T-helper 17 cell (primary cell): ENCODE measurements at places on chromosomes 7 and 10.

- no peak for DNase-seq
Observed at GRCh38 chr7:17369691-17370426, 71.4 kb downstream of the AHR start.

- no peak for DNase-seq
Observed at GRCh38 chr10:22491480-22491879, 146.2 kb downstream of the SPAG6 start.

GRCh38 chr7:148987751-148988512, 40.4 kb downstream of the PDIA4 start:
- no peak for DNase-seq

DNA sequence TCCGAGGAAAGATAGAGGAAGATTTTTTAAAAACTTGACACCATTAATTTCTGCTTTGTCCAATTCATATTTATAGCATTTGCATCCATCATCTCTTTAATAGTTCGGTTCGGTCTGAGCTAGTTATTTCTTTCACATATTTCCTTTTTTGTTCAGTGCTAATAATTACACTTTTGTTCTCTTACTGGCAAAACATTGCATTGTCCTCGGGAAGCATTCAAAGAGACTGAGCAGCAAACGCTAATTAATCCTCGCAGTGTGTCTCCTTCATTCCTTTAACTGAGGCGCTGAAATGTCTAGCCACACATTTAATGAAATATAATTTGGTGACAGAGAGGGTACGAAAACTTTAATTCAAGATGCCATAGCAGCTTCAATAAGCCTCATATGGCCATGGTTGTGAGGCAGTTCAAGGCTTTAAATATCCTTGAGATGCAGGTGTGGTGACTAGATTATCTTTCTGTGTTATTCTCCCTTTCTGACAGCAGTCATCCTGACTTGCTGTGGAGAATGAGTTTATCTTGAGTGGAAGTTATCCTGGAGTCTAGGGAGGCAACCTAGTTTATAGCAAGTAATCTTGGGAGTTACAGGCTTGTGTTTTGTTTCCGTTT, 431.4 kb downstream of the SDK1 start:
- DNase-seq: no peak

DNA sequence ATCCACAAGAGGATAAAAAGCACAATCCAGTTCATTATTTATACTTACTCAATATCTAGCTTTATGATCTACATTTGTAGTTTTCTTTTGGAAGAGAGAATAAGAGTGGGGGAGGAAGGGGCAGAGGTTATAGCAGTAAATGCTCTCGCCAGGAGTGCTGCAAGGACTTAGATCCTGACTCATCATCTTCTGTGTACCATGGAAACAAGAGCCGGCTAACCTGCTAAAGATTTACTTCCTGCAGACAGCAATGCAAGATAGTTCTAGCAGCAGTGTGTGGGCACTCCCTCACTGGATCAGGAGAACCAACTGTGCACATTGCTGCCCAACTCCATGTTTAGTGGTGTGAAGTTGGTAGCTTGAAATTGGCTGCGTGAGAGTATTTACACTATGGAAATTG, 47.7 kb upstream of the TRIL start:
- no peak for DNase-seq

DNA sequence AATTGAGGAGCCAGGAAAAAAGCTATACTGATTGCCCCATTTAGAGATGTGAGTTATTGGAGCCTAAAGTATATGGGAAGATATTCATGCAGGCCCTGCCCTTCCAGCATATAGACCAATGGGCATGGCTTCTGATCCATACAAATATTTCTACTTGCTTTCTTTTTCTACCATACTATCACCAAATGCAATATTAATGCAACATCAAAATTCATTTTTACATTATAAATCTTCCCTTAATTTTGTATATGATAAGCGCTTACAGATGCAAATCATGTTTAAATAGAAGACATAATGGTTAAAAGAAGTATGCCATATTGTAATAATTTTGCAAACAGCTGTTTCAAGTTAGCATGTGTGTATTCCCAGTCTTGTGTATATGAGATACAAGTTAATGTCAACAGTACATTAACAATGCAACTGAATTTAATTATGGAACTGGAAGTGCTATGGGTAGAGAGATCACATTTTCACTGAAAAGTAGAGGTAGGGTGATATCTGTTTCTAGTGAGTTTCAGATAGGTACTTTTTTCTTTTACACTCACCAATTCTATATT, 24.6 kb upstream of the WNT16 start:
- no peak for DNase-seq

GRCh38 chr10:96588616-96589419, 2.0 kb upstream of the TM9SF3 start:
- no peak for DNase-seq

DNA sequence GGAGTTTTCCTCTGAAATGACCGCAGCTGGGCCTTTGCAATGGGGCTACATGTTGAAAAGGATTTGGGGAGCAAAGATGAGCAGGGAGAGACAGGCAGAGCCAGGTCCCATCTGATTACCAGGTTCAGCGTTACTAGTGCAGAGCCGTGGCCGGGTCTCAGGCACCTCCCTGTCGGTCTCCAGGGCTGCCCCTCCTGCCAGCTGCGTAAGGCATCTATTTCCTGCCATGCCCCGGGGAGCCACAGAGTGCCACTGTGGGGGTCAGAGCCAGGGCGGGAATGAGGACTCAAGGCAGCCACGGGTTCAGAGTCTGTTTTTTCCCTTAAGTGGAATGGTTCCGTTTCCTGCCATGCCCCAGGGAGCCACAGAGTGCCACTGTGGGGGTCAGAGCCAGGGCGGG, 382.6 kb upstream of the SHH start:
- DNase-seq: no peak
